ENCODE measurements at places on chromosomes 7 and 10. TPM values are rescaled to one million over a fixed set of nuclear protein-coding genes. Genes with fewer than 3 reads are reported as not detected.

GRCh38 chr10:4121502-4122380 is 336.7 kb upstream of the KLF6 start:
- DNase-seq = no peak

DNA sequence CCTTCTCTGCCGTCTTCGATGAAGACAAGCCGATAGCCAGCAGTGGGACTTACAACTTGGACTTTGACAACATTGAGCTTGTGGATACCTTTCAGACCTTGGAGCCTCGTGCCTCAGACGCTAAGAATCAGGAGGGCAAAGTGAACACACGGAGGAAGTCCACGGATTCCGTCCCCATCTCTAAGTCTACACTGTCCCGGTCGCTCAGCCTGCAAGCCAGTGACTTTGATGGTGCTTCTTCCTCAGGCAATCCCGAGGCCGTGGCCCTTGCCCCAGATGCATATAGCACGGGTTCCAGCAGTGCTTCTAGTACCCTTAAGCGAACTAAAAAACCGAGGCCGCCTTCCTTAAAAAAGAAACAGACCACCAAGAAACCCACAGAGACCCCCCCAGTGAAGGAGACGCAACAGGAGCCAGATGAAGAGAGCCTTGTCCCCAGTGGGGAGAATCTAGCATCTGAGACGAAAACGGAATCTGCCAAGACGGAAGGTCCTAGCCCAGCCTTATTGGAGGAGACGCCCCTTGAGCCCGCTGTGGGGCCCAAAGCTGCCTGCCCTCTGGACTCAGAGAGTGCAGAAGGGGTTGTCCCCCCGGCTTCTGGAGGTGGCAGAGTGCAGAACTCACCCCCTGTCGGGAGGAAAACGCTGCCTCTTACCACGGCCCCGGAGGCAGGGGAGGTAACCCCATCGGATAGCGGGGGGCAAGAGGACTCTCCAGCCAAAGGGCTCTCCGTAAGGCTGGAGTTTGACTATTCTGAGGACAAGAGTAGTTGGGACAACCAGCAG is 60.4 kb upstream of the BTBD16 start:
- no peak for DNase-seq

DNA sequence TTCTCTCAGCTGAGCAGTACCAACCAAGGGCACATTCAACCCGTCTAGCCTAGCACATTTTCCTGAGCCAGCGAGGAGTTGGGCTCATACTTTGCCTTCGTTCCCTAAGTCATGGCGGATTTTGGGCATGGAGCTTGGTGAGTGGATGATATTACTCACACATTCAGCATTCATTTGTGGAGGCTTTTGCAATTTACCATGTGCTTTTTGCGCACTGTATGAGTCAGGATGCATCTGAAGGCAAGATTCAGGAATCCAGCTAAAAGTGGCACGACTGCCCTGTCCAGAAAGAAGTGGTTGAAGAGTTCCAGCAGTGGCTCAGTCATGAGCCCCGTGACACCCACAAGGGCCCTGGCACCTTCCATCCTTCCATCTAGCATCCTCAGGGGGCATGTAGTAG is 24.2 kb upstream of the MGMT start:
- DNase-seq = no peak

The NPSR1 gene
- 0.06 TPM for polyA plus RNA-seq
